Stimulated activated CD8-positive, alpha-beta memory T cell treated with anti-CD3 and anti-CD28 coated beads, Interleukin-2, amount 100 ng/mL, for 1 hour (primary cell): ENCODE measurements at places on chromosomes 1 and 21.

DNA sequence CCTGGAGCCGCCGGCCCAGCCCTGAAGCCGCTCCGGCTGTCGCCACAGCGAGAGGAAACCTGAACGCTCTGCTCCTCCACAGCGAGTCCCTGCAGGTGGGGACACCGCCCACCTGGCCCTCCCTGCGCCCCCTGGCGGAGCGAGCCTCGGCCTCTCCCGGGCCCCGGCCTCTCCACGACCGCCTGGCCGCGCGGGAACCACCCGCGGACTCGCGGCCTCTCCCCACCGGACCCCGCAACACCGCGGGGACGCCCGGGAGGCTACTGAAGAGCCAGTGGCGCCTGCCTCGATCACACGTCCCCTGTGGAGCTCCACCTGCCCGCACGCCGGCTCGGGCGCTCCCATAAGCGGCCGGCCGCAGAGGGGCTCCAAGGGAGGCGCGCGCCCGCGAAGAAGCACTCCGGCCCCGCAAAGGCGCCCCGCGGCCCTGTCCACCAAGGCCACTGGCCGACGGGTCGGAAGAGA is 109.6 kb downstream of the KCNN3 start:
- DNase-seq = peak; percentile 74

- no peak for DNase-seq
Measured at GRCh38 chr1:203264052-203264501, 34.6 kb upstream of the CHIT1 start.

DNA sequence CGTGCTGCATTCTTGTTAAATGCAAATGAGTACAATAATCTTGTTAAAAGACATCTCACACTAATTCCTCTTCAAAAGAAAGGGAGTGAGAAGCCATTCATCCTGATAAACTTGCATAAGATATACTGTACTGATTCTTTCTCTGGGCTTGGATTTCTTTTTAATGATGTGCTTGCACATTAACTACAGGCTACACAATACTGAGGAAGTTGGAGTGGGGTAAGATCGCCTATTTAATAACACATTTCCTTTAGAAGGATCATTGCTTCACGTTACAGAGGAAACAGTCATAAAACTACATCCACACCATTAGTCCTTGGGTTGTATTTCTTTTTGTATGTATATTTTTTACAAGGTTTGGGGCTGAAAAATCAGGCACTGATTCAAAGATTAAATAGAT is 36.6 kb downstream of the NRIP1 start:
- DNase-seq = no peak

GRCh38 chr1:31936278-31936980 is 1.7 kb downstream of the PTP4A2 start:
- no peak for DNase-seq

DNA sequence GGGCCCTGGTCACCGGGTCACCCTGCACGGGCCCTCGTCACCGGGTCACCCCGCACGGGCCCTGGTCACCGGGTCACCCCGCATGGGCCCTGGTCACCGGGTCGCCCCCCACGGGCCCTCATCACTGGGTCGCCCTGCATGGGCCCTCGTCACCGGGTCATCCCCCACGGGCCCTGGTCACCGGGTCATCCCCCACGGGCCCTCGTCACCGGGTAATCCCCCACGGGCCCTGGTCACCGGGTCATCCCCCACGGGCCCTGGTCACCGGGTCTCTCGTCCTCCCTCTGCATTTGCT is 77.6 kb downstream of the RIPK4 start:
- no peak for DNase-seq

DNA sequence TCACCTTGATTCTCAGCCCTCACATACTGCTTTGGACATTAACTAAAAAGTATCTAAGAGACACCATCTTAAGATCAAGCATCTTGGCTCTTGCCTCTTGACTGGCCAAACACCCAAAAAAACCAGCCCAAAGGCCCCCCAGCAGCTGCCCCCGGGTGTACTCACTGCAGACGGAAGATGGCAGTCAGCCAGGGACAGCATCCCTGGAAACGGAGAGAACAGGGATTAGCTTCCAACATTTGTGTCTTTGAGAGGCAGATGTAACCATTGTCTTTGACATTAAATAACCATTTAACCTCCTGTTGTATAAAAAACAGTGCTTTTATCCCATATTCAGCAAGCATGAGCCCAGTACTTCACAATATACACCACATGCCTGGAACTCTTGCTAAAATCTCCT is 11.3 kb downstream of the TMEM63A start:
- DNase-seq = no peak

DNA sequence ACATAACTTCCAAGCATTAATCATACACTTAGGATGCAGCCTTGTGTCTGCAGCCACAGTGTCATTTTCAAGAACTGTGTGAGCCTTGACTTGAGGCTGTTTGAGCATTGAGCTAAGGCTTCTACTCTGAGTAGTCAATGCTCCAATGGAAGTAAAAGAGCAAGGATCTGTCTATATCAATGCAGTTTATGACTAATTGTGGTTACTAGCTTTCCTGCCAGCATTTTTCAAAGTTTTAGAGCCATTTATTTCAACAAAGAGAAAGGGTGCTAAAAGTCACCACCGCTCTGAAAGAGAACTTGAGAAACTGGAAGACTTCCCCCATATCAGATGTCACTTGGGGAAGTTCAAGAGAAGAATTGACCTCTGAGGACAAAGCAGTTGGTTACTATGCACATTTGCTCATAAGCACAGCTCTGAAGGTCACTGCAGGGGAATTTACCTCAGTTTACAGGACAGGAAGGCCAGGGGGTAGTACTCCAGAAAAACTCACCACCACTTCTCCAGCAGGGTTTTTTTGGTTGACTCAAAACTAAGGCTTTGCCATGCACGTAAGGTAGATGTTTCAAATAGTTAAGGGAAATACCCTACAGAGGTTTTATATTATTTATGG is 24.5 kb upstream of the RGS1 start:
- no peak for DNase-seq

GRCh38 chr1:224106568-224107281 is 7.2 kb upstream of the FBXO28 start:
- DNase-seq = no peak

- no peak for DNase-seq
Measured at GRCh38 chr21:45546636-45547544, 4.7 kb upstream of the SLC19A1 start.

- no peak for DNase-seq
Measured at GRCh38 chr1:110228869-110229268, 18.8 kb downstream of the KCNC4 start.

- DNase-seq = no peak
Measured at GRCh38 chr1:28517649-28517999, 11.8 kb downstream of the RCC1 start.

DNA sequence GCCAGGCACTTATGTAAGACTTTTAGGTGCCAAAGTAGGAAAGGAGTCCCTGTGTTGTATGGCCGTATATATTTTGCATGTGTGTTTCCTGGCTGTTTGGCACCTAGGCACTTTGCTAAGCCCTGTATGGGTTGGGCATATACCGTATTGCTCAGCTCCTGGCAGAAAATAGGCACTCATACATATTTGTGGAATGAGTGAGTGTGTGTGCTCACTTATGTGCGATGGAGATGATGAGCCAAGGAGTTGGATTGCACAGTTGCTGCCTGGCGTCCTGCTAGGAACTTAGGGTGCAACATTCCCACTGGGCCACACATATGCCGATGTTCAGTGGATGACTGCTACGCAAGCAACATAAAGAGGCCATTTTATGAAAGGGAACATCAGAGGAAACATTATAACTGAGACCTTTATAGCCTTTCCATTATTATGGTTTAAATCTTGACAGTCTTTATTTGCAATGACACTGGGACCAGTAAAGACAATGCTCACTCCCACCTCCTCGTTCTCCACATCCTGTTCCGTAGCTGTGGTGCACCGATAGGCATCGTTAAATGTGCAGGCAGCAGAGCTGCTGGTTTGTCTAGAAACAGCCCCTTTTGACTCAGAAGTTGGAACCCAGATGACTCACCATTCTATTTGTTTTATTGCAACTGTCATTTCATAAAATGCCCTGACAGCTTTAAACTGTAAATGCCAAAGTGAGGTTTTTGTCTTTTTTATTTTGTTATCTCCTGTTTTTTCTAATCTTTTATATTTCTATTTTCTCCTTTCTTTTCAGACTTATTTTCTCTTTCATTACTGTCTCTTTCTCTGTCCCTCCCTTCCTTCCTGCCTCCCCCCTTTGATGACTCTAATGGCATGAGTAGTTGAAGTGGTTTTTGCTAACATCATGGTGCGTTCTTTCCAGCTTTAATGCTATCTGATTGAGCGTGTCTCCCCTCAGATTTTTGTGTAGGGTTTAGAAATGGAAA is 36.1 kb downstream of the PEX14 start:
- peak; percentile 47 for DNase-seq

DNA sequence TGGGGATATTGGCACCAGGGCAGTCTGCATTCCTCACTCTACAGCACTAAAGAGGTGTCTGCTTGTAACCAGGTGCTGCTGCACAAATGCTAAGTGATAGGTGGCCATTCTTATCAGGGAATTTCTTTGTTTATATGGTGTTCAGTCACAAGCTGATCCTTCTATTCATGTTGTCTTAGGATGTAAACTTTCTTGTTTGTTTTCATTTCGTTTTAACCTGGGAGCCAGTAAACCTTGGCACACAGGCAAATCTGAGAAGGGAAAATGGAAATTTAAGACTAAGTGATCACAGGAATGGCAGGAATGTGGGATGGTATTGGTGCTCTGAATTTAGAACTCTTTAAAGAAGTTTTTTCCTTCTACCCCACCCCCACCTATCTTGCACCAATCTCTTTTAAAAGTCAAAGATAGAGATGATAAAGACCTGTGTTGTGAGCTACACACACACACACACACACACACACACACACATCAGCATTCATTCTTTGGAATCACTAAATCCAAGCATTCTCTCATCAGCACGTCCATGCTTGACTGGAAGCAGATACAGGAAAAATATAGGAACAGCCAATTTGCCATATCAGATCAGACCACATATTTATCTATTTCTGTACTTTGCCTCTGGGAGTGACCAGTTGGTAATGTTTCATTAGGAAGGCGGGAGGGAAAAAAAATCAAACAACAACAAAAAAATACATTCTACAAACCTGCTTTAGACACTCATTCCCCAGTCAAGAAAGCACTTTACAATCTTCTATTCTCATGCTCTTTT is 451.4 kb upstream of the ADGRL2 start:
- DNase-seq = no peak

GRCh38 chr1:197170538-197170937 is 24.1 kb upstream of the ASPM start:
- no peak for DNase-seq

DNA sequence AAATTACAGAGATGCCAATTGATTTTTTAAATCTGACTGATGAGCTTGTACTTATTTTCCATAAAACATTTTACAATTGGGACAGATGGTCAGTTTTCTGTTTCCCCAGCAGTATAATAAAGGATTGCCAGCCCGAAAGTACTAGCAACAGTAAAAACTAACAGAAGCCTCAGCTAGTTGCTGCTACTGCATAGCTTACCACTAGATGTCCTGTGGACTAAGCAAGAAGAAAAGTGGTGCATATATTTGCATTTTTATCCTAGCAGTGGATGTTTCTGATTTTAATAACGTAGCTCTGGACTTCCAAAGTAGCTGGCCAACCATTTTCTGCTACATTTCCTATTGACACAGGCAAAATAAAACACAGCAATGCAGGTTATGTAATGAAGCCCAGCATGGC is 241.5 kb downstream of the BARHL2 start:
- DNase-seq = no peak

- DNase-seq = no peak
Measured at GRCh38 chr1:150969626-150970025, 5.0 kb downstream of the CERS2 start.

- no peak for DNase-seq
Measured at GRCh38 chr21:33696465-33696864, 54.2 kb downstream of the ITSN1 start.

GRCh38 chr1:156490401-156491032 is 10.1 kb downstream of the MEF2D start:
- no peak for DNase-seq

DNA sequence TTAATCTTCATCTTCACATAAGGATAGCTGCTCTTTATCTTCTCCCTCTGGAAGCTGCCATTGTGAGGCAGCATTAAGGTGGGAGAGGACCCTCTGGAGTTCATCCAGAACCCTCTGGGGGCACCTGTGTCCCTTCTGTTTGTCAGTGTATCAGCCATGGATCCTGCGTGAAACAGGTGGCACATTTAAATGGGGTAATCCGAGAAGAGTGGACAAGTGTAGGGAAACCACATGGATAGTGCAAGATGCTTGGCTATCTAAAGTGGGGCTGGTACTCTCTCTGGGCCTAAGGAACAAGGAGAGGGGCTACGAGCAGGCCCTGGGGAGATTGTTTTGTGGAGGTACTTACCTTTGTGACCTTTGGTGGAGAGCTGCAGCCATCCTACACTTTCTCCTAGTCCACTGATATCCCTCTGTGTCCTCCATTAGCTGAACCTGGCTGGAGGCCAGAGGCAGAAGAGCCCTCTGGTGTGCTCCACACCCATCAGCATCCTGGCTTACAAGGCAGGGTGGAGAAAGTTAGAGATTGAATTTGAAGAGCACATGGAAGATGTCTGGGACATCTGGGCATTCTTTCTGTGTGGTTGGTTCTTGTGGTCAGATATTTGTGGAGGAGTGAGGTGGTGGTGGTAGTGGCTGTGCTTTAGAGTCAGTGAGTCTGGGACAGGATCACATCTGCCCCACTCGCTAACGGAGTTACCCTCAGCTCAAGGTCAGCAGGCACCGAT is 117.7 kb downstream of the FGGY start:
- DNase-seq = no peak

- no peak for DNase-seq
Measured at GRCh38 chr1:192939440-192939839, 119.7 kb downstream of the UCHL5 start.

GRCh38 chr1:27961646-27962221 is 2.0 kb downstream of the XKR8 start:
- no peak for DNase-seq

DNA sequence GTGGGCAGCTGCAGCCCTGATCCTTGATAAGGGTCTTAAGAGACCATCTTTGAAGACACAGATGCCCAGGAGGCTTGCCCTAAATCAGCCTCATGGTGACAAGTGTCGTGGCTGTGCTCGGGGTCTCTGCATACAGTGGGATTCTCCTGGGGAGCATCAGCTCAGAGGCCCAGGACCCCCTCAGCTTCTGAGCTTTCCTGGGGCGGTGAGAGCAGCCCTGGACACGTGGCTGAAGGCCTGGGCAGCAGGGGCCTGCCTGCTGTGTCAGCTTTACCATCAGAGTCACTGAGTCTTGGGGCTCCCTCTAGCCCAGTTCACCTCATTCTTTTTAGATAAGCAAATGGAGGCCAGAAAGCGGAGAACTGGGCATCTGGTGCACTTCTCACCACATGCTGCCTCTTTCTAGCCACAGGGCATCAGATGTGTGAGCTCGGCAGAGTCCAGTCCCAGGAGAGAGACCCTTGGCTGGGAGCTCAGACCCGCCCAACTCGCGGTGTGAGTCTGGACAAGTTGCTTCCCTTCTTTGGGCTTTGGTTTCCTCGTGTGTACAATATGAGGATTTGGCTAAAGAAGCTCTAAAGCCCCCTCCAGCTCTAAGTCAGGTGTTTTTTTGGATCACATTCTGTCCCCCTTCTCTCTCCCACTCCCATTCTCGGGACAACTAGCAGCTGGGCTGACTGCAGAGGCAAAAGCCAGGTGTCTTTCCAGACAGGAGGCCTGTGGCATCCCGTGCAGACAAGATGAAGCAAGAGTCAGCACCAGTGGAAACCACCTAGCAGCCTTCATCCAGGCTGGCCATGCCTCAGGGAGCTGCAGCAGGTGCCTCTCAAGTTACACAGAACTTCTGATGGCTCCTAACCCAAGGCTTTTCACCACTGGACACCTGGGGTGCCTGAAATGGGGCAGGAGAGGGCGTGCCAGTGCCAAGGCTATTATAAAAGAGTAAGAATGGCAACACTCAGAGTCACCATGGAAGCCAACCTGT is 119.1 kb downstream of the KCNN3 start:
- no peak for DNase-seq
